Activated naive CD8-positive, alpha-beta T cell treated with anti-CD3 and anti-CD28 coated beads, Interleukin-2, amount 50 U/mL, for 24 hours (primary cell): ENCODE measurements at places on chromosomes 7 and 10.
A peak's percentile ranks its signal among the peaks of the same experiment; 100 is the strongest.

DNA sequence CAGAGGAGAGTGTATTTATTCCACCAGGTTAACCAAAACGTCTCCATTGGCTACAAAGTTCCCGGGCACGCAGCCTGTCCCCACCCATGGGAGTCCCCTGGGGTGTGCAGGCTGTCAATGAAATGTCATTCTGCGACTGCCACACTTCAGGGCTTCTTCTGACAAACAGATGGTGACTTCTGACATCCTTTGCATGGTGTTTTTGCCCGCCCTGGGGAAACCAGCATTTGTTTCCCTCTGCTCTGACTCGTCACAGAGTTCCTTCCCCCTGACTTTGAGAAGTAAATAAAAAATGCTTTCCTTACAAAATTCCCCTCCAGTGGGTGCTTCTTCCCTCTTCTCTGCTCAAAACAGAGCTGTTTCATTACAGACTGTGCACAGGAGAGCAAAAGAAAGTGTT lies 38.2 kb downstream of the TNS3 start:
- no peak for DNase-seq

GRCh38 chr10:117477961-117478670 lies 64.4 kb upstream of the EMX2 start:
- DNase-seq, result no peak

- no peak for DNase-seq
These were observed 12.8 kb upstream of the CXCL12 start for GRCh38 chr10:44397476-44398225.

- no peak for DNase-seq
These were observed 13.9 kb downstream of the BUD31 start for GRCh38 chr7:99422625-99423024.

DNA sequence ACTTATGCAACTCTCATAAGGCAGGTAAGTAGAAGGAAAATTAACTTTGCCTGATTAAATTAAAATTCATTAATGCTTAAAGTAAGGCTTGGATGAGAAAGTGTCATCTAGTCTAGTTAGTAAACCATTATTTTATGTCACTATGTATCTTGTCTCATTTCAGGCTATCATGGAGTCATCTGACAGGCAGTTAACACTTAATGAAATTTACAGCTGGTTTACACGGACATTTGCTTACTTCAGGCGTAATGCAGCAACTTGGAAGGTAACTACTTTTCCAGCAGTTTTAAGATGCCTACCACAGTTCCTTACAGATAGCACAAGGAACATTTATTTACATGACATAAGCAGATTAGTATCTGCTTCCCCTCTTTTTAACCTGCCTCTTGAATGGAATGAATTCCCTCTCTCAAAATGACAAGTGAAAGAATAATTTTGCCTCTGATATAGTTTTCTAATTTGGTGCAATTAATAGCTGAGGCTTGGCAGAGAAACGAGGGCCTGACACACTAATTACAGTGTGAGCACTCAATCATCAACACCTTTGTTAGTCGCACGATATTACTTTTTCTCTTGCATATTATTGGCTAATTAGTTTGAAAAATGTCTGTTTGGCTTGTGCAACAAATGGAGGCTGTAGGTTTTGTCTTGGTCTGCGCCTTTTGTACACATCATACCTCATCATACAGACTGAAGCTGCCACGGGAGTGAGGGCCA lies 245.0 kb downstream of the FOXP2 start:
- no peak for DNase-seq

GRCh38 chr7:1193593-1194424 lies 33.8 kb upstream of the ZFAND2A start:
- peak; percentile 50 for DNase-seq

DNA sequence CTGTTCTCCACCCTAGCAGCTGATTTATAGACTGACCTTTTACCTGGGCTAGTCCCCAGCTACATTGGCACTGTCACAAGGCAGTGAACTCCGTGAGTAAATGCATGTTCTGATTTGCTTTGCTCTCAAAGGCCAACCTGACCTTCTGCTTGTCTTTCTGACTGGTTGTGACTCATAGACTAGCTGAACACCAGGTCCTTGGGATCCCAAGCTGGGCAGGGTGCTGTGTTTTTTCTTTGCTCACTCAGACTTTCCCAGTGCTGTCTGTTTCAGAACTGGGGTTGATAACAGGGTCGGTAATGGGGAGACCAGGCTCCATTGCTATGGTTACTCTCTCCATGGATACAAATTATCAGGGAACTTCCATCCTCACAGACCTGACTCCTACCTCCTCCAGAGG lies 35.0 kb downstream of the EVX1 start:
- no peak for DNase-seq

GRCh38 chr10:28734938-28735759 lies 57.8 kb downstream of the BAMBI start:
- no peak for DNase-seq

DNA sequence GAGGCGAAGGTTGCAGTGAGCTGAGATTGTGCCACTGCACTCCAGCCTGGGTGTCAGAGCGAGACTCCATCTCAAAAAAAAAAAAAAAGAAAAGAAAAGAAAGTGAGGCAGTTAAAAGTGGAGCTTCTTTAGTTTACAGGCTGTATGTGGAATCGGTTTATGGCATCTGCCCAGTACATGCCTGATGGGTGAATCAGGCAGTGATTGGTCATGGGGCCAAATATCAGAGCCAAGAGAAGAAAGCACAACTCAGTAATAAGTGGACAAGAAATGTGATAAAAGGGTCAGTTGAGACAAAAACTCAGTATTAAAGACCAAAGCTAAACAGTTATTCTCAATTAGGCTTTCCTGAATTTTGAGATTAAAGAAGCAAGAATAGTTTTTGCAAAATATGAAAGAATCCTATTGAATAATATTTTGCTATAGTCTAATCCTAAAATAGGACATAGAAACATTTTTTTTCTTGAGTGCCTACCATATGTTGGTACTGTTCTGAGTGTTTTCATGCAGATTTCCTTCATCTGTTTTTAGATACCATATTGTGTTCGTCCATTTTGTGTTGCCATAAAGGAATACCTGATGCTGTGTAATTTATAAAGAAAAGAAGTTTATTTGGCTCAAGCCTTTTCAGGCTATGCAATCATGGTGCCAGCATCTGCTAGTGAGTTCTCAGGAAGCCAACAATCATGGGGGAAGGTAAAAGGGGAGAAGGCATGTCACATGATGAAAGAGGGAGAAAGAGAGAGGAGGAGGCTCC lies 14.4 kb downstream of the CDC14C start:
- DNase-seq, result no peak

GRCh38 chr10:77713521-77714280 lies 76.1 kb upstream of the KCNMA1 start:
- no peak for DNase-seq

DNA sequence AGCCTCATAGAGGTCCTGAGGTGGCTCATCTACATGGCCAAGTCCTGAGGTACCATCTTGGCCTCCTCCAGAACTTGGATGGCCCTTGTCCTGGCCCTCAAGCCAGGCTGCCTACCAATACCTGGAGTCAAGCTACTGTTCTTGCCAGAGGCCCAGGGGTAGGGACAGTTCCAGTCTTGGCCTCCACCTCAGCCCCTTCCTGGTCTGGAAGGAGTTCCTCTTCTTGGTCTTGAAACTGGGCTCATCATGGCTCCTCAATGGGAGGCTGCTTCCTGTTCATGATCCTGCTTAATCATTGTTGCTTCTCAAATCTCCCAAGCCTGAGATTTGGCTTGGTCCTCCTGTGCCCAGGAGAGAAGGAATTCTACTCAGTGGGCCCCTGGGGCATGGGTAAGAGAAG lies 3.9 kb downstream of the HPS6 start:
- DNase-seq, result no peak

GRCh38 chr10:34918060-34918775 lies 103.1 kb upstream of the PARD3 start:
- no peak for DNase-seq

GRCh38 chr10:104711302-104711721 lies 70.2 kb downstream of the SORCS3 start:
- no peak for DNase-seq

DNA sequence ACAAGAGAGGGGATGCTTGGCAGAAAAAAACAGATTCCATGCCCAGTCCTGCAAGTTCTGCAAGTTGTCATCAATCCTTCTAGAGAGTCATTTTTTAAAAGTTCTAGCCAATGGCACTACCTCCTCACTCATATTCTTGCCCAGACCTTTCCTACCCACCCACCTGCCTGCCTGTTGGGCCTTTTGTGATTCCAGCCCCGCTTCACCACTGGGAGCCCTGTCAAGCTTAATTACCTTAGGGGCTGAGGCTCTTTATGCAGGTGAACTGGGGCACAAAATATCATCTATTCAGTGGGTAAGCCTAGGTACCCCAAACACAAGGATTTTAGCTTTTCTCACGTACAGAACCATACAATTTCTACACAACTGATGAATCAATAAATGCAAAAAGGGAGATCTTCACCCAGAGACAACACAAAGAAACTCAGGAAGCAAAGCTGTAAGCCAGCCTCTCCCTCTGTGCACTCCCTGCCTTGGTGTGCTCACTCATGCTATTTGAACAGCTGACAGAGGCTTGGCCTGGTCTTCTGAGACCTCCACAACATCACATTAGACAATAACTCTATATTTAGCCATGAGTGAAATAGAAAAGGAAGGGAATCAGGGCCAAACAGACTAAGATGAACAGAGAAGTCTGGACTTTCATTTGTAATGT lies 222.6 kb downstream of the HTR7 start:
- no peak for DNase-seq

- no peak for DNase-seq
These were observed 2.6 kb downstream of the MKLN1 start for GRCh38 chr7:131330299-131330698.

GRCh38 chr7:77157446-77157845 lies 35.0 kb downstream of the CCDC146 start:
- no peak for DNase-seq

GRCh38 chr7:117665368-117665767 lies 185.5 kb downstream of the CFTR start:
- DNase-seq, result no peak

- DNase-seq, result no peak
These were observed 94.6 kb upstream of the RNF32 start for GRCh38 chr7:156545979-156546378.

DNA sequence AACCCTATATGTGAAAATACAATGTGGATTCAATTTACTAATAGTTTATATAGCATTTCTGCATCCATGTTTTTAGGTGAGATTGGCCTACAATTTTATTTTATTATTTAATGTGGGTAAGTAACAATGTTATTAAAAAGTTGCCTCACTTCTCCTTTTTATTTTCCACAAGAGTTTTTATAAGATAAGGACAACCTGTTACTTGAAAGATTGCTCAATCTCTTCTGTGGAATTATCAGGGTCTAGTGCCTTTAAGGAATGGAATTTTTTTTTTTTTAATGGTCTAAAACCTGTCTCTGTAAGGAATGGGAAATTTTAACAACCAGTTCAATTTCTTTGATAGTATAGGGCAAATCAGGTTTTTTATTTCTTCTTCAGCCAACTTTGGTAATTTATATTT lies 53.9 kb upstream of the RAB18 start:
- no peak for DNase-seq

DNA sequence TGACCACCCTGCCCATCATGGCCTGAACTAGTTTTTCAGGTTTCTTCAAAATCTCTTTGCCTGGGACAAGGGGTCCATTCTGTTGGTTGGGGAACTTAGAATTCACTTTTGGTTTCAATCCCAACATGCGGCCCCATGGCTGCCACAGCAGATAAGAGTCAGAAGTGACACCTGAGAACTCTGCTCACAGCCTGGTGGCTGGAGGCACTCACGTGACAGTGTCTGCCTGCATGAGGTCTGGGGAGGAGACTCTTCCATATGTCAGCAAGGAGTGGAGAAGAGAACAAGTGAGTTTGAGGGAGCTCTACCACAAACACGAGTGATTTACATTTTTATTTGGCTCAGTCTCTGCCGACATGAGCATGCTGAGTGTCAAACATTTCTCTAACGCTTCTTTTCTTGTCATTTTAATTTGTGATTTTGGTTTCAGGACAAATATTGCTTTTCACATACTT lies 370.4 kb downstream of the TNS3 start:
- DNase-seq, result no peak

GRCh38 chr10:810351-810846 lies 120.9 kb upstream of the DIP2C start:
- no peak for DNase-seq

- no peak for DNase-seq
These were observed 460.3 kb downstream of the SUGCT start for GRCh38 chr7:40595129-40595528.

- DNase-seq, result peak; percentile 53
These were observed 12.2 kb downstream of the TRPV6 start for GRCh38 chr7:142873281-142873784.

DNA sequence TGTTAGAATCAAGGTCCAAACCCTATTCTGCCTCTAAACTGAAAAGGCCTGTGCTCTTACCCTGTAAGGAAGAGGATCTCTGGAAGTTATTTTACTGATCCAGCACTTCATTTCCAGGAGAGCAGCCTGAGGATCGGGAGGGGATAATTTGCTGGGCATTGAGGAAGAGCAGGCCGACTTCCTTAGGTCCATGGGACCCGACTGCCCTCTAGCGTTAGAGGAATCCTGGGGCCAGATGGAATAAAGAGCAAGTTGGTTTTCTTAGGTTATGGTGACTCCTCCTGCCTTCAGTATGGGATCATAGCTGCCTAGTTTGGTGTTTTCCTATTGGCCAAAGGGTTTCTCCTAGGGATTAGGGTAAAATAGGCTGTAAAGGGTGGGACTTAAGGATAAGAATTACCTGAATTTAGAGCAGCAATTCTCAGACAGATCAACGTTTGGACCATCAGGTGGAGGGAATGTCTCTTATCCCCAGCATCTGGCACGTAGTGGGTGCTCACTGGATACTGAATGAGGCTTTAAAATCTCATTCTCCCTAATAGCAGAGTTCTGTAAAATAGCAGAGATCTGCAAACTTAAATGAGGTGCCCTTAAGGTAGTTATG lies 40.0 kb upstream of the SORBS1 start:
- peak; percentile 60 for DNase-seq

DNA sequence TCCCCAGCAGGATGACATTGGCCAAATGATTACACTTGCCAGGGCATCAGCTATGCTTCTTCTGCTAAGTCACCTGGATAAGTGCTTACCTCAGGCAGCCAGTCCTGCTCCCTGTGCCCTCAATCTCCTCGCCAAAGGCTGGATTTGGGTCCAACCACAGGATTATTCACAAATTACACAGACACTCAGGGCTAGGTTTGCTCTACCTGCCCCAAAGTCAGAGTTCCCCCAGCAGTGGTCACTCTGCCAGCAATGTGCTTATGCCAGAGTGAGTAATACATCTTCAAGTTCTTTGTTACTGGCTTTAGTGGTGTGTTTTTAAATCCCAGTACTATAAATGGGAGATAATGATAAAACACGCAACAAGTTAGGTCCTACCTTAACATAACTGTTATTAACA lies 189.7 kb upstream of the SEMA3D start:
- no peak for DNase-seq

- DNase-seq, result no peak
These were observed 12.2 kb downstream of the SFTPA2 start for GRCh38 chr10:79547973-79548372.
